ENCODE measurements at places on chromosomes 4 and X. TPM values are rescaled to one million over a fixed set of nuclear protein-coding genes. Genes with fewer than 3 reads are reported as not detected.

DNA sequence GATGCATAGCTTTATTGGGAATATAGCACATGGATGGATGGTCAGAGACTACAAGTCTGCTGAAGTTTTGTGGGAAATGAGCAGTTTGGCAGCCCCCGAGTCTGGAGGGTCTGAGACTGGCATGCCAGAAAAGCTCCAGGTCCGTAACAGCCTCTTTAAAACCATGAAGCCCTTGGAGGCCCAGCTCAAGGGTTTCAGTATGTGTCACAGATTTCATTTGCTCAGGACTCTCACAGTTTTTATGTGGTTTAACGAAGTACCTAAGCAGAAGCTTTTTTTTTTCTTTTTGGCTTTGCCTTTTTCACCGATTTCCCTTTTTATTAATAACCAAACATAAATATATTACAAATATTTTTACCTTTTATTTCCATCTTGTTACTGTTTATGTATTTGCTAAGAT lies 30.6 kb upstream of the TMEM184C start:
- H3K4me1 ChIP-seq: no peaks in the 10 kb centered on the region
- no peak overlapping the region for H3K27ac ChIP-seq
- no peak for DNase-seq

DNA sequence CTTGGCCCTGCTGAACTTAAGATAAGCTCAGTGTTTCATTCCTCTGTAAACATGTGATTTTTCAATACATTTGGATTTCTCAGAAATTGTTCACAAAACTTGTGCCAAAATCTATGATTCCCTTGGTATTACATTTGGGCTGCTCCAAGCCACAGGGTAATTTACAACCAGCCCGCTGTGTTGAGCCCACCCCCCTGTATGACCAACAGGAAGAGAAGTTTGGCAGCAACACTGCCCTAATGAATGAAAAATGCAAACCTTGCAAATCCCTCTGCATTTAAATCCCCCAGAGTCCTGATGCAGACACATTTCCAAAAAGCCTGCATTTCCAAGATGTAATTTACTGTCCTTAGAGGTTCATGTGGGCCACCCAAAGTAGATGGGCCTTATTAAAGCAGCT lies 34.1 kb upstream of the GAB1 start:
- no peaks in the 10 kb centered on the region for H3K36me3 ChIP-seq
- H3K27me3 ChIP-seq: no peaks in the 10 kb centered on the region
- no peak for DNase-seq
- no peak overlapping the region for H3K4me3 ChIP-seq
- no peak overlapping the region for H3K27ac ChIP-seq
- no peaks in the 10 kb centered on the region for H3K4me1 ChIP-seq

TRAM1L1 gene
- total RNA-seq: 0.90 TPM

KLKB1 gene
- 1.9 TPM for total RNA-seq

DNA sequence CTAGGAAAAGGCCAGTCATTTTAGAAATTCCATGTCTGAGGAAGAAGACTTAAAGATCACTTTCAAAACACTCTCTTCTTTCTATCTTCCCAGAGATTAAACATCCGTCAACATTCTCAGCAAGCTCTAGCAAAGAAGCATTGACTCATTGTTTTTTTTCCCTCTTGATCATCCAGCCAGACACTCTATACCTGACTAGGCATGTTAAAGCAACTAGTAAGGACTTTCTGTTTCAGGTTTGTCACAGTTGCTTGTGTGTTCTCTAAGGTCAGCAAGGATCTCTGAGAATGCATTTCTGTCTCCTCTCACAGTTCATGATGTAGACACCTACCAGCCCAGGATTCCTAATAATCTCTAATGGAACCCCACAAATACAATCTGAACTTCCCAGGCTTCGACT lies 112.2 kb downstream of the IL13RA2 start:
- no peak overlapping the region for H3K27ac ChIP-seq
- H3K36me3 ChIP-seq: no peaks in the 10 kb centered on the region
- no peaks in the 10 kb centered on the region for H3K27me3 ChIP-seq
- no peaks in the 10 kb centered on the region for H3K4me1 ChIP-seq
- H3K4me3 ChIP-seq: no peak overlapping the region
